Endothelial cell of umbilical vein (primary cell): ENCODE measurements at places on chromosomes 6 and 20. TPM values are rescaled to one million over a fixed set of nuclear protein-coding genes. Genes with fewer than 3 reads are reported as not detected.
A peak's percentile ranks its signal among the peaks of the same experiment; 100 is the strongest.

DNA sequence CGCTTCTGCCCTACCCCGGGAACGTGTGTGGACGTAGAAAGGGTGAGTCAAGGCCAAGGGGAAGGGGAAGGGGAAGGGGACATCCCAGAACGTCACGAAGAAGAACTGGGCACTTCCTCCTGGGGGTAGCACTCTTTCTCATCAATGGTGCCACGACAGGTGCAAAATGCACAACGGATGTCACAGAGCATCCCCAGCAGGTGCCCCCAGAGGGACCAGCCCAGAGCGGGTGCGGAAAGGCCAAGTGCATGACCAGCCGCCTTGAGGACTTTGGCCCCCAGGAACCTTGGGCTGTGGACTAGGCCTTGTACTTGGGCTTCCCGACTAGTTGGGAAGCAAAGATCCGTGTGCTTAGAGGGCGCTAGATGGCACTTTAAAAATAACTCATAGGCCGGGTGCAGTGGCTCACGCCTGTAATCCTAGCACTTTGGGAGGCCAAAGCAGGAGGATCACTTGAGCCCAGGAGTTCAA is 12.1 kb upstream of the SRC start:
- no peak overlapping the region for H3K4me3 ChIP-seq
- H3K4me1 ChIP-seq: no peaks in the 10 kb centered on the region
- no peaks in the 10 kb centered on the region for H3K27me3 ChIP-seq
- no peak for DNase-seq

GRCh38 chr20:61253264-61253639 is 1.2 kb downstream of the CDH4 start:
- no peaks in the 10 kb centered on the region for H3K4me1 ChIP-seq
- peaks cover 22% of the 10 kb centered on the region for H3K27me3 ChIP-seq
- no peak overlapping the region for H3K27ac ChIP-seq

Gene TFB1M
- total RNA-seq: 30.2 and 35.5 TPM in 2 replicates

GRCh38 chr20:11261533-11262000 is 587.8 kb upstream of the JAG1 start:
- no peak overlapping the region for H3K27ac ChIP-seq
- no peaks in the 10 kb centered on the region for H3K27me3 ChIP-seq
- H3K36me3 ChIP-seq: no peaks in the 10 kb centered on the region
- no peak for DNase-seq

DNA sequence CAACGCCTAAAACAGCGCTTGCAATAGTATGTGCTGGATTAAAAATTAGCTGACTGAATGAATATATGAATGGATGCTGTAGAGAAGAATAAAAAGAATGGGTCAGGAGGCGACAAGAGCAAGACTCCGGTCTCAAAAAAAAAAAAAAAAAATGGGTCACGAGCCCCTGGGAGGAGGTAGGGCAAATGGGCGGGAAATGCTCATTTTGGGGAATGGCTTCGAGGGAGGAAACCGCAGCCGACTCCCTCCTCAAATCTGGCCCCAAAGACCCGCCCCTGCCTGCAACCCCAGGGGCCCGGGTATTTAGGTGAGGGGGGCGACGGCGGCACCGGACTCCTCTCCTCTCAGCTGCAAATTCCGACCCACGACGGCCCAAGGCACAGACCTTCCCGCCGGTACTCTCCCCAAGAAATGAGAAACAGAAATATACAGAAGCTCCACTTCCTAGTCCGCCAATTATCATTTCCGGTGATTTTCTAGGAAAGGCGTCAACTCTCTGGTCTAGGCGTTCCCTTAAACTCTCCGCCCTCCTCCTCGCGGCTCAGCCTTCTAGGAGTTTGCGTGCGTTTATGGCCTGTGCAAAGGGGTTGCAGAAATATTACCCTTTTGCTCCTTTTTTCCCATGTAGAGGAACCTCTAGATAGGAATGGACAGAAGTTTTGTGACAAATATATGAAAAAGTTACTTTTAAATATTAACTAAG is at the start of gene ZNF311:
Gene ZNF311, minus strand, starts transcription at position 133 of the 703 bp plus-strand sequence. CDS start 1,361 bp downstream, outside the sequence.
- DNase-seq: peak; percentile 57
- peaks cover 14% of the 10 kb centered on the region for H3K27me3 ChIP-seq
- H3K4me3 ChIP-seq: peak within 1 kb of the TSS; percentile 75
- H3K36me3 ChIP-seq: no peaks in the 10 kb centered on the region
- peaks cover 5% of the 10 kb centered on the region for H3K4me1 ChIP-seq

GRCh38 chr6:5730585-5731263 is 276.0 kb downstream of the NRN1 start:
- no peaks in the 10 kb centered on the region for H3K36me3 ChIP-seq
- H3K27me3 ChIP-seq: no peaks in the 10 kb centered on the region
- DNase-seq: no peak
- no peak overlapping the region for H3K4me3 ChIP-seq

Gene ACSS1
- total RNA-seq: 8.0 and 17.9 TPM in 2 replicates

DNA sequence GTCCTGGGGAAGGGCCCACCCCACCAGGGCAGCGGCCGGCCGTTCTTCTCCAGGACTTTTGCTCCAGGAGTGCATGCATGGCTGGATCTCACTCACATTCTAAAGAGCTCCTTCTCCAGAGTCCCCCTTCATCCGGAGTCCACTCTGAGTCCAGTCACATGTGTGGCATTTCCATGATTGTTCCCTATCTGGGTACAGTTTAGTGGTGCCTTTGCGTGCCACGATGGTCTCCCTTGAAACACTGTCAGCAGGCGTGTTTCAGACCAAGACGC is 20.9 kb downstream of the OSBPL2 start:
- DNase-seq: no peak
- H3K27me3 ChIP-seq: no peaks in the 10 kb centered on the region
- H3K27ac ChIP-seq: no peak overlapping the region
- H3K4me1 ChIP-seq: no peaks in the 10 kb centered on the region
- H3K4me3 ChIP-seq: no peak overlapping the region
- peaks cover 2% of the 10 kb centered on the region for H3K36me3 ChIP-seq

DNA sequence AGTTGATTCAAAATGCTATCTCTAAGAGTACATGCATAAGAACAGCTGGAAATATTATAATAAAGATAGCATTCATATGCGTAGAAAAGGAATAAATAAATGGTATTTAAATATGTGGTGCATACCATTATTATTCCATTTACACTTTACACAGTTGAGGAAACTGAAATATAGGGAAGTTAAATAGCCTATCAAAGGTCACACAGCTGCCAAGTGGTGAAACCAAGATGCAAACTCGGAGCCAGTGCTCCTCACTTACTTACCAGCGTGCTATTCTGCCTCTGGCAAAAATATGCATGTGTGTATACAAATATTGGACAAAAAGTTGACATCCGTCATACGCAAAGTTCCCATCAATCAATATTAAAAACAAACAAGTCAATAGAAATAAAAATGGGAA is 22.3 kb upstream of the ANKEF1 start:
- H3K36me3 ChIP-seq: no peaks in the 10 kb centered on the region
- no peak for DNase-seq
- H3K4me3 ChIP-seq: no peak overlapping the region
- H3K4me1 ChIP-seq: no peaks in the 10 kb centered on the region

GRCh38 chr6:149913540-149914240 is 9.2 kb downstream of the RAET1G start:
- no peak for DNase-seq
- H3K27ac ChIP-seq: no peak overlapping the region
- no peaks in the 10 kb centered on the region for H3K36me3 ChIP-seq
- no peak overlapping the region for H3K4me3 ChIP-seq

- H3K36me3 ChIP-seq: no peaks in the 10 kb centered on the region
- H3K27me3 ChIP-seq: no peaks in the 10 kb centered on the region
- H3K4me1 ChIP-seq: peaks cover 6% of the 10 kb centered on the region
- H3K27ac ChIP-seq: no peak overlapping the region
These were observed 249.4 kb downstream of the ATXN1 start for GRCh38 chr6:16511723-16512489.
